ENCODE measurements at places on chromosomes 12 and 14. TPM values are rescaled to one million over a fixed set of nuclear protein-coding genes. Genes with fewer than 3 reads are reported as not detected.

Gene SOAT2
- not detected for total RNA-seq

Gene CIT
- 2.2 TPM for total RNA-seq

Gene DNAJC22
- total RNA-seq: not detected

Gene FBLN5
- total RNA-seq: 19.6 TPM

Gene PPFIA2
- total RNA-seq: not detected

Gene KRT81
- total RNA-seq: not detected

Gene ALKBH2
- 22.5 TPM for total RNA-seq

All from gastrocnemius medialis (tissue), 4 donors.